ENCODE measurements at places on chromosomes 6 and 20. TPM values are rescaled to one million over a fixed set of nuclear protein-coding genes. Genes with fewer than 3 reads are reported as not detected.
A peak's percentile ranks its signal among the peaks of the same experiment; 100 is the strongest.

- DNase-seq, result no peak
These were observed 37.9 kb downstream of the SCML4 start for GRCh38 chr6:107786179-107786578.

DNA sequence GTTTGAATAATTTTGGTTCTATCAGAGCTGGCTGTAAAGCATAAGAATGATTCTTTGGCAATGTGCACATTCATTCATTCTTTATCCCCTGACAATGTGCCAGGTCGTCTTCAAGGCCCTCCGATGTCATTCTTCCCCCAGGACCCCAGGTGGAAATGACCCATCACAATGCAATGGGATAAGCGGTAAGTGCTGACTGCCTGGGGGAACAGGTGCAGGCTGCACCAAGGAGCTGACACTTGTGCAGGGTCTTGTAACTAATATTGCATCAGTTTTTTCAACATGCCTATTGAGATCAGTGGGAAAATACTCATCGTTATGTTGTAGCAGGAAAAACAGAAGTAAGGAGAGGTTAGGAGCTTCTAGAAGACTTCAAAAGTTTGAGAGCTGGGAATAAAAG, 105.6 kb downstream of the FOXC1 start:
- no peak for DNase-seq

The CALHM5 gene
- total RNA-seq, result 2.4 TPM

DNA sequence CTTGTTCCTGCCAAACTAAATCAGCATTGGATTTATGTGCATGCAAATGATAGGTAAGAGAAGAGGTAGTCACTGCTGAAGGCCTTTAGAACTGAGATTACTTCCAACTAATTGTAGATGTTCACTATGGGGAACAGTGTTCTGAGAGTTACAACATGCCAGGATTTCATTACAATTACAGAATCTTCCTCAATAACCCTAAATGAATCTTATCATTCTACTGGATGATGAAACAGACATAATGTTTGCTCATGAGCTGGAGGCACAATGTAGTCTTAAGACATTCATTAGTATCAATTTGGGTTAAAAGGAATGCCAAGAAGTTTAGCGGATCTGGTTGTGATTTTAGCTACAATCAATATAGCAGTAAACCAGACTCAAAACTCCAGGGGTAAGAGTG, 248.9 kb upstream of the THEMIS start:
- no peak for DNase-seq

DNA sequence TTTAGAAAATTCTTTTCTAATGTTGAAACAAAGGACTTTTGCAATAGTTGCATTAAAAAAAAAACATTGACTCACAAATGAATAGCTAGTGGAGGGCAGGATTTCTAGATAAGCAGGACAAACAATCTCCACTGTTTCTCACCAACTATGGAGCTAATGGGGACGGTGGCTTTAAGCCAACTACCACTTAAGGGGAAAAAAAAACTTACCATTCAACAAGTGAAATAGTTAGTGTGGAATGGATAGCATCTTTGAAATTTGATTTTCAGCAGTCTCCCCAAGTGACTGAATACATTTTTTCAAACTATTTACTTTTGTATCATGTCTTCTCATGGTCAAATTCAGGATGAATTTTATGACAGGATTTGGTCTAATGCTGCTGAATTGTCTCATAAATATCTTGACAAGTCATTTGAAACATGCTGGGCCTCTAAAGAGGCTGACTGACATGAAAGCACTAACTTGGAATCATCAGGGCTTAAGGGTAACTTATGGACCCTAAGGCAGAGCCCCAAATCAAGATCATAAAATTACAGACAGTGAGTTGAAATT, 100.5 kb downstream of the EYA4 start:
- no peak for DNase-seq

- DNase-seq, result no peak
These were observed 588.7 kb downstream of the UTRN start for GRCh38 chr6:144873623-144874378.

DNA sequence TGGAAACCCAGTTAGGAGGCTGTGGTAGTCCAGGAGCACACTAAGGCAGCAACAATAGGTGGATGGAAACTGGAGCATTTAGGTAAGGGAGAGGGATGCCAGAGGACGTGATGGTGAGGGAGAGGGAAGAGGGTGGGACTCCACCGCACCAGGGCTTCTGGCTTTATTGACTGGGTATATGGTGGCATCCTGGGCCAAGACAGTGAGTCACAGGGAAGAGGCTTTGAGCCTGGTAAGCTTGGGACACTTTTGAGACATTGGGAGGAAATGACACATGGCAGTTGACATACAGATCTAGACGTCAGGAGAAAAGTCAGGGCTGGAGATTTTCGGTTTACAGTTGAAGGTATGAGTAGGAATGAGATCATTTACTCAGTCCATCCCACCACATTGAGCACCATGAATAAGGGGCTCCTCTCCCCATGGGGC, 14.9 kb downstream of the NT5E start:
- DNase-seq, result no peak

GRCh38 chr20:5128886-5129285, 2.1 kb downstream of the CDS2 start:
- no peak for DNase-seq

The CMTR1 gene
- 32.5 TPM for total RNA-seq

GRCh38 chr6:36049582-36049981, 22.0 kb downstream of the MAPK14 start:
- DNase-seq, result no peak

- no peak for DNase-seq
These were observed 100.4 kb downstream of the AFG1L start for GRCh38 chr6:108395297-108395696.

DNA sequence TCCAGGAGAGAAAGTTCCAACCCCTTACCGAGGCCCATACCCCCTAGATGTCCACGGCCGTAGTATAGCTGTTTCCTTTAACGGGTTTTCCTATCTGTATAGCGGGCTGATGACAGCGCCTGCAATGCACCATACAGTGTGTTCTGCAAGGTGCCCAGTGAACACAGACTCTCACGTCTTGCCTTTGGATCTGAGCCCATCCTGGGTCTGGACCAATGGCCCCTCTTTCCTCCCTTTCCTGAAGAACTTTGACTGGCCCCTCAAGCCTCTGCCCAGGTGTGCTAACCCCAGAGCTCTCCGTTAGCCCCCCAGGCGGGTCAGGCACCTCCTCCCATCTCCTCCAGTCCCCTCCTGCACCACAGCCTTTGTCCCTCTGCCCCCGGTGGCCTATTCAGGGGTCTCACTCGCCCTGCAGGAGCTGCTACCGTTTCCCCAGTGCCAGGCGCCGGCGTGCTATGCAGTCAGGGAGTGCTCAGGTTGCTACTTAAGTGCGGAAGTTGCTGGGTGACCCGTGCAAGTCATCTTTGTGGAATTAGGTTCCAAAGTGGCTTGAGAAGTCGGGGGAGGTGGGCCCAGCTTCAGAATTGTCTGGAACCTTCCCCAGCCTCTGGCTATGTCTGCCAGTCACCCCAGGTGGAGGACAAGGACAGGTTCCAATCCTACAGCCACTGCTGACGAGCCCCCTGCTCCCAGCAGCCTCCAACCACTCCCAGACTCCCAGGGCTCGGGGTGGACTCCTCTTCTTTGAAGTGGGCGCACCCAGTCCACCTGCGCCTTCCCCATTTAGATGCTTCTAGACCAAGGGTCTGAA, 35.0 kb upstream of the ZBP1 start:
- no peak for DNase-seq

The TPX2 gene
- 0.79 TPM for total RNA-seq

DNA sequence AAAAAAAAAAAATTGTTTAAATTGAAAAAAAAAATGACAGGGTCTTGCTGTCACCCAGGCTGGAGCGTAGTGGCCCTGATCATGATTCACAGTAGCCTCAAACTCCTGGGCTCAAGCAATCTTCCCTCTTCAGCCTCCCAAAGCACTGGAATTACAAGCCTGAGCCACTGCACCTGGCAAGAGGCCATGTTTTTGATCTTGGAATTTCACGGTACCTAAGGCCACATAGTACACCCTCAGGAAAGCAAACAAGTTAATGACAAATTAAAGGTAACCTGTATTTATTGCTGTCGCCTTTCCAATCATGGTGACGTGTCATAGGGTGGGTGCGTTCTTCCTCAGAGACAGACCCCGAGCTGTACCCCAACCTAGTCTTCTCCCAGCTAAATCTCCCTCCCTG, 79.2 kb downstream of the LINC00237 start:
- no peak for DNase-seq

GRCh38 chr6:149093643-149094042, 223.9 kb upstream of the TAB2 start:
- no peak for DNase-seq

GRCh38 chr6:135236732-135237131, 55.6 kb downstream of the MYB start:
- DNase-seq, result no peak

The OTOR gene
- not detected for total RNA-seq

The PRND gene
- total RNA-seq, result not detected

The PAK5 gene
- not detected for total RNA-seq

- DNase-seq, result no peak
These were observed 28.8 kb downstream of the NCOA5 start for GRCh38 chr20:46060975-46061374.

DNA sequence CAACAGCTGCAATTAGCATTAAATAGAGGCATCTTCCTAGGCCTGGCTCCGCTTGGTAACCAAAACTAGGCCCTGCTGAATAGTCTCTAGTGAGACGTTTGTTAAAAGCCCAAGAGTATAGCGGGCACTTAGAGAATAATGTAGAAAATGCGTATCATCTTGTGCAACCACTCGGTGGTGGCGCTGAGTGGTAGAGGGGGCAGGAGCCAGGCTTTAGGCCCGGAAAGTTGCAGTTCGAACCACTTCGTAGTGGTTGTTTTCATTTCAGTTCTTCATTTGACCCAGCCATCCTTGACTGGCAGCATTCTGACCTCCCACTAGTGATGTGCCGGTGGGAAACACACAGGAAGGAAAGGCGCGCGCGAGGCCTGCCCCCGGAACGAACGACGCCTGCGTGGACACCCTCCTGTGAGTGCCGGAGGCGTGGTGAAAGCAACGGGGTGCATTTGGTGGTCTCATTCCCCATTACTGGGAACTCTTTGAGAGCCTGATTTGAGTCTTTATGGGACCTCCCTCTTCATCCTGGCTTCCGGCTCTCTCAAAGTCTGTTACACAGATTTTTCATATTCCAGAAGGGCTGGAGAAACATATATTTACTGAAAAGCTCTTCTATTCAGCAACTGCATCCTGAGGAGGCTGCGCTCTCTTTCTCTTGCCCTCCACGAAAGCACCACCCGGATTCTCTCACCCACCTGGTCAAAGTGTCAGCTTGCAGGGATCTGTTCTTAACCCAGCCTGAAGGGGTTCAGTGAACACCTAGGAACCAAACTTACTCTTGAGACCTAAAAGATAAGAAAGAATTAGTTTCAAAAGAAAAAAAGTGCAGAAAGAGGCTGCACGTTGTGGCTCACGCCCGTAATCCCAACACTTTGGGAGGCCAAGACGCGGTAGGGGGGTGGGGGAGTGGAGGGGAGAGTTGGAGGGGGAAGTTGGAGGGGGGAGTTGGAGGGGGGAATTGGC, 18.2 kb downstream of the GPX5 start:
- DNase-seq, result no peak

GRCh38 chr6:121040831-121041230, 293.4 kb downstream of the TBC1D32 start:
- DNase-seq, result no peak

GRCh38 chr6:39330476-39330875, 8.0 kb upstream of the KCNK16 start:
- DNase-seq, result peak; percentile 75

DNA sequence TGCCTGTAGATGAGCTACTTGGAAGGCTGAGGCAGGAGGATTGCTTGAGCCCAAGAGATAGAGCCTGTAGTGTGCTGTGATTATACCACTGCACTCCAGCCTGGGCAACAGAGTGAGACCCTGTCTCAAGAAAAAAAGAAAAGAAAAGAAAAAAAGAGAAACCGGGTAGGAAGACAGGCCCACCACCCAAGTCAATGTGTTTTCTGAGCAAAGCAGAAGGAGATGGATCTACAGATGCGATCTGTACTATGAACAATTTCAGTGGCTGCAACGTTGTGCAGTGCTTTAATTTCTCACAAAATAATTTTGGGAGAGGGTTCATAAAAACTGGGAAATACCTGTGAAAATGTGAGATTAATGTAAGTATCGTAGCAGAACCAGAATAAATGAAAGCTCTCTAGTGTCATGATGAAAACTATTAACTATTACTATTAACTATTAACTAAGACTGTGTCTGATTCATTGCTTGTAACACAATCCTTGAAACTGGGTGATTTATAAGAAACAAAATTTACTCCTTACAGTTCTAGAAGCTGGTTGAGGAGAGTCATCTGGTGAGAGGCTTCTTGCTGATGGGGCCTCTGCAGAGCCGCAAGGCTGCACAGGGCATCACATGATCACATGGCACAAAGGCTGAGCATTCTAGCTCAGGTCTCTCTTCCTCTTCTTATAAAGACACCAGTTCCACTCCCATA, 233.1 kb upstream of the ZNF217 start:
- DNase-seq, result no peak

GRCh38 chr6:129667621-129668020, 42.4 kb downstream of the ARHGAP18 start:
- no peak for DNase-seq

The TMEM74B gene
- 4.7 TPM for total RNA-seq

All from right cardiac atrium (tissue), 5 donors.